ENCODE measurements at places on chromosomes 5 and 9.

- no peak for DNase-seq
These were observed 378.1 kb upstream of the RFX3 start for GRCh38 chr9:3903906-3904305.

DNA sequence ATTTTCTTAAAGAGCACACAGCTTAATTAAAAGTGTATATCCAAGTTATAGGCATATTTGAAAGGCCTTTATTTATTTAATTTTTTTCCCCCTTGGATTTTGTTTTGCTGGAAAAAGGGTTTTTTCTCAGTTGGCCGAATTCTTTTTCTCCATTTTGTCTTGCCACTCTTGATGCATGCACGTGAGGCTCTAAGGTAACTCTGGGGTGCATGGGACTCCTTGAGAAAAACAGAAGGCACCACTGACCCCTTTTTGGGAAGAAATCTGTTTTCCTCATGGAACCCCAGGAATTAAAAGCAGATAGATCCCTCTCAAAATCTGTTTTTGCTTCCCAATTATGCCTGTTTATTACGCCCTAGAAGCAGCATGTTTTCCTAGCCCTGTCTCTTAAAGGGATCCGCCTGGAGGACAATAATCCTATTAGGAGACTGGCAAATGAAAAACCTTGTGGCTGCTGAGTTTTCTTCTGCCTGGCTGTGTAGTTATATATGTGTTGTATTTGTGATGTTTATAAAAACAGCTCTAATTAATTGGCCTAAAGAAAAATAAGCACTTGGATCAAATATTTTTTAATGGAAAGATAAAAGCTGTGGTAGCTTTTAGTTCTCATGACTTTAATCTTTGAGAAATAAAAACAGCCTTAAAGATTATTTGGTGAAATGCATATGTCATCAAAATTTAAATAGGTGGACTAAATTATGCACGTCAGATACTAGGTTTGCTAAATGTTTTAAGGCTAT is 435.1 kb upstream of the CDH9 start:
- DNase-seq, result no peak

GRCh38 chr9:106717686-106718085 is 145.3 kb upstream of the ZNF462 start:
- DNase-seq, result no peak

GRCh38 chr9:5375091-5375490 is 35.4 kb upstream of the RLN1 start:
- no peak for DNase-seq

DNA sequence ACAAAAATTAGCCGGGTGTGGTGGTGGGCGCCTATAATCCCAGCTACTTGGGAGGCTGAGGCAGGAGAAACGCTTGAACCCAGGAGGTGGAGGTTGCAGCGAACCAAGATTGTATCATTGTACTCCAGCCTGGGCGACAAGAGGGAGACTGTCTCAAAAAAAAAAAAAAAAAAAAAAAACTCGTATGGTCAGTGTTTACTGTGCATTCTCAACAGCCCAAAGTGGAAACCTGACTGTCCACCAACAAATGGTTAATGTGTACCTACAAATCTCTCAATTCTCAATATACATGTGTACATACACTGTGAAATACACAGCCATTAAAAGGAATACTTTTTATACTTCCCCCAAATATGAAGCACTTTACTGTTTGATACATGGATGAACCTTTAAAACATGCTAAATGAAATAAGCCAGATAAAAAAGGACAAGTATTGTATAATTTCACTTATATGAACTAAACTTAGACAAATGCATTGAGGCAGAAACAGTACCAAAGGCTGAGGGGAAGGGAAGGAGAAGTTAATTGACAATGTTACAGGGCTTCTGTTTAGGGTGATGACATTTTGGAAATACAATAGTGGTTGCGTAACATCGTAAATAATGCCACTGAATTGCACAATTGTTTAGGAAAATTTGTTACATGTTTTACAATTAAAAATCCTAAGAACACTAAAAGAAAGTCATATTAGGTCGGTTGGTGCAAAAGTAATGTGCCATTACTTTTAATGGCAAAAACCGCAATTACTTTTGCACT is 16.5 kb downstream of the DNAJA1 start:
- DNase-seq, result no peak

- no peak for DNase-seq
These were observed 40.6 kb downstream of the TNFSF8 start for GRCh38 chr9:114889802-114890224.

DNA sequence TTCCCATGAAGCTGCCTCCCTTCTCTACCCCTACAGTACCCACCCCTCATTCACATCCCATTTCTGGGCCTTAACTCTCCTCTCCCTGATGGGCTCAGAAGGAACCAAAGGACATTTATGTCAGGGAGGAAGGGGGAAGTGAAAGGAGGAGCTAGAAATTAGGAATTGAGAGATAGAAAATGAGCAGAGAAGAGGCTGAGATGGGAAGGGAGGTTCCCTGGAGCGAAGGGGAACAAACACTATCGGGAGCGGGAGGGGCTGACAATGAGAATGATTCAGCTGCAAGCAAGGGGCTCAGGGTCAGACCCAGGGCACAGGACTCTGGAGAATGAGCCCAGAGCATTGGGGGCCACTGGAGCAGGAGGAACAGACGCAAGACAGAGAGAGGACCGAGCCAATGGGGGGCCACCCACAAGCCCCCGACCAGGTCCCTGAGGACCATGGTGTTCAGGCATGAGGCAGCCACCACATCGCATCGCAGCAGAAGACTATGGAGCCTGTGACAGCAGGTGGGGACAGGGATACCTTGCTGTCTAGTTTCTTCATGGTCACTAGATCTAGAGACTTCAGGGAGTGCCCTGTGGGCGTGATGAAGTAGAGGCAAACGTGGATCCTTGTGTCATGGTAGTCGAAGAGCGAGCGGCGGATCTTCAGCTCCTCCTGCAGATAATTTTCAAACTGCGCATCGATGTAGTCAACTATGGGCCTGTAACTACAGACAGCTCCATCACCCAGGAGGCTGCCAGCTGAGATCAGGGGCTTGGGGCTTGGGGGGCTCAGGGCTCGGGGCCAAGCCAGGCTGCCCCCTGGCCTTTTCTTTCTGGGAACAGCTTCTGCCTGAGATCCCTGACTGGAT is 13.6 kb downstream of the SEPTIN8 start:
- no peak for DNase-seq

GRCh38 chr9:6106711-6107339 is 91.4 kb upstream of the RANBP6 start:
- DNase-seq, result no peak

DNA sequence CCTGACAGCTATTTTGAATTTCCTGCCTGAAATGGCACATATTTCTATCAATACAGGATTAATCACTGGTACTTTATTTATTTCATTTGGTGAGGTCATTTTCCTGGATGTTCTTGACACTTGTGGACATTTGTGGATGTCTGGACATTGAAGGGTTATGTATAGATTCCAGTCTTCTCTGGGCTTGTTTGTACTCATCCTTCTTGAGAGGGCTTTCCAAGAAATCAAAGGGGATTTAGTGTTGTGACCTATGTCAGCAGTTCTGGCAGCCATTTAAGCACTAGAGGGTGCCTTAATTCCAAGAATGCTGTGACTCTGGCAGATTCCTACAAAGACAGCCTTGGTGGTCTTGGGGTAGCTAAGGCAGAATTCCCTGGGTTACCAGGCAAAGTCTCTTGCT is 259.7 kb downstream of the CSNK1G3 start:
- no peak for DNase-seq

- no peak for DNase-seq
These were observed 45.9 kb downstream of the MEGF9 start for GRCh38 chr9:120668399-120668798.

DNA sequence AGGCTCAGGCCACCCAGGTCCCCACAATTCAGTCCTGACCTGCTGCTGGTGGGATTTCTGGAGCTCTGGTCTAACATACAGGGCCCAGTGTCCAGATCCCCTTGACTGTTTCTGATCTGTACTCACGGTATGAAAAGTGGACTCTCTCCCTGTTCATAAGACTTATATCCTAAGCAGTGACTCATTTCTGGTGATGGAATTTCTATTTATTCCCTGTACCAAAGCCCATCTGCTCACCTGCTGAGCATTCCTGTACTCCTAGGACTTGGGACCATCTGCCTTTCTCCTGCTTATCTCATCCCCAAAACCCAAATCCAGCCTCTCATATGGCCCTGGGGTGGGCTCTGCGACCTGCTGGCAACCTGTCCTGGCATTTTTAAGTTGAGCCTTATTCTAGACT is 86.6 kb downstream of the APBA1 start:
- no peak for DNase-seq

DNA sequence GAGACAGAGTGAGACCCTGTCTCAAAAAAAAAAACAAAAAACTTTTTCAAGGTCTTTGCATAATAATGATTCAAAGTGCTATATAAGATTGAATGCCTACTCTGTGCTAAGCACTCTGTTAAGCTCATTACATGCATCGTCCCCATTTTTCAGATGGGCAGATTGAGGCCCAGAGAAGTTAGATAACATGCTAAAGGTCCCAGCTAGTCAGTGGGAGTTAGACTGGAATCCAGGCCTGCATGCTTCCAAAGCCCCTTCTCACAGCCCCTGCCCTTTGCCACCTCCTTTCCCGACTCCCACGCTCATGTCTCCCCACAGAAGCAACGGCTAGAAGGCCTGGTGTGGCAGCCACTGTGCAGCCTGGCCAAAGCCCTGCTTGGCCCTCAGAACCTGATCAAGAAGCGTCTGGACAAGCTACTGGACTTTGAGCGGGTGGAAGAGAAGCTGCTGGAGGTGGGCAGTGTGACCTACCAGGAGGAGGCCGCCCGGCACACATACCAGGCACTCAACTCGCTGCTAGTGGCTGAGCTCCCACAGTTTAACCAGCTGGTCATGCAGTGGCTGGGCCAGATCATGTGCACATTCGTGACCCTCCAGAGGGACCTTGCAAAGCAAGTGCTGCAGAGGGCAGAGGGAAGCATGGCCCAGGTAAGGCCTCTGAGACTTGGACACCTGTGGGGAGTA is 40.3 kb downstream of the ARHGEF37 start:
- DNase-seq, result no peak

- DNase-seq, result no peak
These were observed 22.4 kb downstream of the LHX2 start for GRCh38 chr9:124033967-124034366.

- DNase-seq, result no peak
These were observed 30.0 kb downstream of the INSYN2B start for GRCh38 chr5:169950333-169950732.

GRCh38 chr9:86315078-86315477 is 32.7 kb upstream of the ISCA1 start:
- DNase-seq, result no peak
